ENCODE measurements at places on chromosomes 6 and 20. TPM values are rescaled to one million over a fixed set of nuclear protein-coding genes. Genes with fewer than 3 reads are reported as not detected.

FAM209B gene
- 0.59 TPM for total RNA-seq

PCSK2 gene
- total RNA-seq: 0.10 TPM

GHRH gene
- not detected for total RNA-seq

SLC16A10 gene
- total RNA-seq: 5.1 TPM

GRCh38 chr20:38692436-38693411, 31.6 kb upstream of the SLC32A1 start:
- peak; percentile 78 for DNase-seq

DNA sequence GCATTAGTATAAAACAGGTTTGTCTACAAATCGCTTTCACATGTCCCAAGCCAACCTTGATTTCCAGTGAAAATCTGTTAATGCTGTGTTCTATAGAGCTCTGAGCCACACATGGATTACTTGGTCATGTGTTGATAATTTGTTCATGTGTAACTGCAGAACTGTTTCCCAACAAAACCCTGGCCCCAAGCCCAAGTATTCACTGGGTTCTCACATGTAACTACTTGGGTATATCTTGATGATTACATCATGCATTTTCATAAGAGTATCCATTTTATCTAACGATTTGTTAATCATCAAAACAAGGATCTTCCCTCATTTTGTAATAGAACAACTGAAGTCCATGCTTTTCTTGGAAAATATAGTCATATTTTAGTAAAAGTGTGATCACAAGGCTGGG, 657.6 kb downstream of the PRKN start:
- DNase-seq: no peak

DNA sequence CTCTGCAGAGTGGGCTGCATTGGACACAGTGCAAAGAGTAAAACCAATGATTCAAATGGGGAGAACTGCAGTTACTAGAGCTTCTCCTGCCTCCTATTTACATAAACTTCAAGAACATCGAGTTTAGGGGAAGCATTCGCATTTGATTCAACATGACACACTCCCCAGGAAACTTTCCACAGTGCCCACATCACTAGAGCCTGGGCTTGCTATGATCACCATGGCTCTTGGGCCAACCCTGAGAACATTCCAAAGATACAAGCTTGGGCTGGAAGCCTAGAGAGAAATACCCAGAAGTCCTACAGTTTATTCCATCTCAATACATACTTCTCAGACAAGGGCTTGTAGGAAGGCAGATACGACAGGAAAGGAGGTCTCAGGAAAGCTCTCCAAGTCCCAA, 337.9 kb downstream of the CD83 start:
- DNase-seq: no peak

DNA sequence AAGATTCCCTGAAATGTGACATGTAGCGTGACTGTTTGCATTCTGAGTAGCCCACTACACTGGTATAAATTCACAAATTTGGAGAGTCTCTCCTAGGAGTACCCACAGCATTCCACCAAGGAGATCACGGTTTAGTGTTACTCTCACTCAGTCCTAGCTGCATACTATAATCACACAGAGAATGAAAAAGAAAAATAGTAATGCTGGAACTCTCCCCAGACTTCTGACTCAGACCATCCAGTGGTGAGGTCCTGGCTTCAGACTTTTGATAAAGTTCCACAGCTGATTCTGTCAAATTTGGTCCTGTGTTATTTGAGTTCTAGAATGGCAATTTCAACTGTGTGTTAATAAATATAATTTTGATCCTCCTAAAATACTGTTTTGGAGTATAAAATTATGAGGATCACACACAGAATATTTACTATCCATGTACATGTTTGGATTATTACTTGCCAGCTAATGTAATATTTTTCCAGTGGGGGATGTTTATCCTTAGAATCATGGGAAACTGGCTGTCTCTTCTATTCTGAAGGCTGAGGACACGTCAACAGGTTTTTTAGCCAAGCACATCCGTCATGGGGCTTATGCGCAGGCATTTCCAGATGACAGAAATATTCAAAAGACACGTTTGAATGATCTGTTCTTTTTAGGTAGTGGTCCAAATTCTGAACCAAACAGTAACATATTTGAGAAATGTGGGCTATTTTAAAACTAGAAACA, 5.1 kb upstream of the KIAA0408 start:
- no peak for DNase-seq

DNA sequence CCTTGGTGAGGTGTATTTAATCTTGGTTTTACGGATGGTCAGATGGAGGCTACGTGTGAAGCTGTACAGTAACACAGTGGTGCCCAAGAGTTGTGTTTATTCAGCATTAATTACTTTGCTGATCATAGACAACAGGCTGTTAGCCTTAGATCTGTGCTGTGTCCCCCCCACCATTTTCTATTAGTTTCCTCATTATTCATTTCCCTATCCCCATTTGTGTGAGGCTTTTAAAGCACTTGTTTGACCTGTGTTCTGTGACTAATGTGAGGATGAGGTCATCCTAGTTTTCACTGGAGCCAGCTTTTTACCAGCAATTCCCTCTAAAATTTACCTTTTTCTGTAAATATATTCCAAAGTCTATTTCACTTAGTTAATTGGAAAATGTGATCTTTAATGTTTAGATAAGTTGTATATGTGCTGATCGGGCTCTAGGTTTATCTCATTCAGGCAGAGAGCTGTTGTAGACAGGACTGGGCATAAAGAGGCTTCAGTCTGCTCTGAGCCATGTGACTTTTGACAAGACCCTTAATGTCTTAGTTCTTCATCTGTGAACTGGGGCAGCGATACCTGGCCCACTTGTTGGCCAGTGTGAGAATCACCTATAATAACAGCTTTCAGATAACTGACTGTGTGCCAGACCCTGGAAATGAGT, 8.4 kb downstream of the MAPRE1 start:
- DNase-seq: no peak

GRCh38 chr6:89145091-89145955, 532 bp upstream of the PM20D2 start:
- peak; percentile 46 for DNase-seq

DNA sequence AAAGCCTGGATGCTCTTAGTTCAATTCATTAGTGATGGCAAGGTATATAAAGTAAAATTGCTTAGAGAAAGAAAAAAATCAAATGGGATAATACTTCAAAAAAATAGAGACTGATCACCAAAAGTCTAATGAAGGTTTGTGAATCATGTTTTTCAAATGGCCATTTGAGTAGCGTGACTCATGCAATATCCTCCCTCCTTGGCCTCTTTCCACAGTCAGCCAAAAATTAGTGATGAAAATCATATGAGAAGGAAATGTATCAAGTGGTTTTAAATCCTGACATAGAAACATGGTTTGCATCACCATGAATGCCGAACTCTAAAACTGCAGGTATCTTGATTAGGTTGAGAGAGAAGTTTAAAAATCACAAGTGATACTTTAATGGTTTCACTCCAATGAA, 1.2 kb upstream of the COL19A1 start:
- DNase-seq: no peak

DNA sequence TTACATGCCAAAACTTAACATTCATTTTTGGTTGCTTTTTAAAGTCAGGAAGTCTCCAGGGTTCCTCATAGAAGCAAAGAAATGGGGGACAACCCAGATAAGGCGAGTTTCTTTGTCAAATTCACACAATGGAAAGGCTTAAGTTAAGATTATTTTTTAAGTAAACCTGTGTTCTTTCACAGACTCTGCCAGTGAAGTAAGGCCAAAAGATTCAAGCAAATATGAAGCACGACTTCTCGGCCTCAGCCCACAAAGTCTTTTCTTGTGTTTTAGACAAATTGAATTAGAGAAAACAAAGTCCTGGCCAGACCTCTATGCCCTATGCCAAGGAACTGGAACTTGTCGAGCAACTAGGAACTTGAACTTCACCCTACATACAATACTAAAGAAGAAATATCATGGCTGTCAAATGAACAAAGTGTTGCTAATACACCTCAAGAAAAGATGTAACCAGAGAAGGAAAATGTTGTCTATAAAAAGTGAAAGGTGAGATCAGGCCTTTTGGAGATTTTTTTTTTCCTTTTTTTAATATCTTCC, 540.0 kb upstream of the JARID2 start:
- no peak for DNase-seq

- DNase-seq: no peak
Observed at GRCh38 chr20:47358672-47359529, 2.4 kb upstream of the ZMYND8 start.

DNA sequence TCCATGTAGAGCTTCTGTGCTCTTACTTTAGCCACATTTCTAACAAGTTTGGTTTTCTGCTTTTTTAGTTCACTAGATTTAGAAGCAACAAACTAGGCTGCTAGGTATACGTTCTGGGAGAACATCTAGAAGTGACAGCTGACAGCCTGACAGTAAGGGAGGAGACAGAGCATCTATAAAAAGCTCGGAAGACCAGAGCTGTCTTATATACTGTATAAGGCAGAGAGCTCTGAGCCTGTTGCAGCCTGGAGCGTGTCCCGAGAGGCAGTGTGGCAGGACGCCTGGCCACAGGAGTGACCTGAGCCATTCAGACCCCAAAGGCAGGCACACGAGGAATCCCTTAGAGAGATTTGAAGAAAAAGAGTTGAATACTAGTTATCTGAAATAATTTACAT, 24.6 kb downstream of the PPP1R14C start:
- DNase-seq: no peak

- DNase-seq: no peak
Observed at GRCh38 chr6:32112431-32112980, 3.4 kb upstream of the TNXB start.

DNA sequence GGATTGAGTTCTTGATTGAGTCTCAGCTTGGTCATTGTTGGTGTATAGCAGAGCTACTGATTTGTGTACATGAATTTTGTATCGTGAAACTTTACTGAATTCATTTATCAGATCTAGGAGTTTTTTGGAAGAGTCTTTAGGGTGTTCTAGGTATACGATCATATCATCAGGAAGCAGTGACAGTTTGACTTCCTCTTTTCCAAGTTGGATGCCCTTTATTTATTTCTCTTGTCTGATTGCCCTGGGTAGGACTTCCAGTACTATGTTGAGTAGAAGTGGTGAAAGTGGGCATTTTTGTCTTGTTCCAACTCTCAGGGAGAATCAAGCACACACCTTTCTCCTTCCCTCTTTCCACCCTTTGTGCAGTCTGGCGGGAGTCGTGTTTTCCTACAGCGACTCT, 26.4 kb downstream of the RPP40 start:
- no peak for DNase-seq

DNA sequence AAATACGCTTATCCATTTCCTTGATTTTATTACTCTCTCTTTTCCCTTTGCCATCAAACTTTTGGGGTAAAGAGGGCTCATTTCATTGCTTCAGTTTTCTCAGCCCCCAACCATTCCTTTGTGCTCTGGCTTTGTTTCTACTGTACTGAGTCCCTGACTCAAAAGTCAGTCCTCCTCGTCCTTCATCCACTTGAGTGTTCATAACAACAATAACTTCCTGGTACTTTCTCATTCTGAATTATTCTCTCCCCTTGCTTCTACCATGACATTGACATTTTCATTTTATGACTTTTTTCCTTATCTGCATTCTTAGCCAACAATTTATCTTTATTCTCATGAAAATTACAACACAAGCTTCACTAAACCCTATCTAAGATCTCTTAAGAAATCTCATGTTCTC, 911 bp downstream of the ENPP3 start:
- no peak for DNase-seq

- no peak for DNase-seq
Observed at GRCh38 chr6:157135691-157136090, 187.6 kb downstream of the TMEM242 start.
